A549 treated with GW870086 at 1 μM for 4 hours (cell line): ENCODE measurements at places on chromosomes 16 and 17. TPM values are rescaled to one million over a fixed set of nuclear protein-coding genes. Genes with fewer than 3 reads are reported as not detected.

ACTG1 gene
- 4,800 to 5,938 TPM (median 5,251 TPM) in 5 replicates for total RNA-seq

RAB11FIP4 gene
- total RNA-seq: 0.91 to 2.1 TPM (median 1.4 TPM) in 5 replicates

CCL11 gene
- not detected in 5 replicates for total RNA-seq

HOXB13 gene
- total RNA-seq: 1.8 to 2.3 TPM (median 2.1 TPM) in 5 replicates

ITGAD gene
- 0.07 TPM in 1 of 5 replicates, not detected in the others for total RNA-seq

HCRT gene
- total RNA-seq: not detected in 5 replicates

PABPN1L gene
- not detected in 5 replicates for total RNA-seq

TNRC6C gene
- total RNA-seq: 1.3 to 2.6 TPM (median 1.8 TPM) in 5 replicates

NPW gene
- total RNA-seq: 0.44 to 1.7 TPM (median 0.85 TPM) in 5 replicates

OMG gene
- total RNA-seq: not detected in 5 replicates

SLC6A2 gene
- 0.03 to 0.07 TPM in 2 of 5 replicates, not detected in the others for total RNA-seq

ENPP7 gene
- total RNA-seq: not detected in 5 replicates

HAP1 gene
- total RNA-seq: 1.1 to 2.3 TPM (median 1.5 TPM) in 5 replicates

KIF19 gene
- 0.03 to 0.08 TPM in 2 of 5 replicates, not detected in the others for total RNA-seq

CASKIN2 gene
- total RNA-seq: 7.2 to 13.6 TPM (median 11.7 TPM) in 5 replicates

NHERF2 gene
- total RNA-seq: 48.2 to 73.8 TPM (median 68.4 TPM) in 5 replicates

PPM1E gene
- 0.03 to 0.10 TPM (median 0.05 TPM) in 4 of 5 replicates, not detected in the other for total RNA-seq
